AG20443 (cell line): ENCODE measurements at places on chromosomes 2 and 18.

- DNase-seq = peak; percentile 9
Observed at GRCh38 chr2:218893349-218894150, 12.9 kb downstream of the WNT10A start.

DNA sequence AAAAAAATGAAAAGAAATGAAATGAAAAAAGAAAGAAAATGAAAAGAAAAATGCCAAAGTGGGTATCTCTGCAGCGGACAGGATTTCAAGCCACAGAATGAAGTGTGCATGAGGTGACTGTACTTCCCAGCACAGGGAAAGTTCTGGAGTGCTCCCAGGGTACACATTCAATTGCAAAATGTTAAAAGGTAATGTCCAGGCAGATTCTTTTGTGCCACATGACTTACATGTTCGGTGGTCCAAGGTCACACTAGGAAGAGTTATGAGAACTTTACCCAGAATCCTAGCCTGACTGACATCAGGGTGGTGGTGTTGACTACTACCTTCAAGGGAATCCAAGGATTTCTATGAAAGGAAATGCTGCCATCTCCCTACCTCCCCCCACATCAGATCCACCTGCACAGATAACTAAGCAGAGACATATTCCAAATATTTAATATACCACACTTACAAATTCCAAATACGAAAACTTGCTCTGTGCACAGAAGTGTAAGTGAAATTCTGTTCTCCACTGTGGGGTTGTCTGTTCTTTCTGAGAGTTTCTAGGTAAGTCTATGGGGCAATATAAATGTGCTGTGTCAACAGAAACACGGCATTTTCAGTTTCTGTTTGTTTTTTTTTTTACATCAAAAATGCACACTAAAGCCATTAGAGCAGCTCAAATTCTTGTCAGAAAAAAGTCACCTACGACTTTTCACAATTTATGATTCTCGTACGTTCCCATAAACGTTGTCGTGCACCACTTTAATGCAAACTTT is 56.6 kb downstream of the CABYR start:
- no peak for DNase-seq

DNA sequence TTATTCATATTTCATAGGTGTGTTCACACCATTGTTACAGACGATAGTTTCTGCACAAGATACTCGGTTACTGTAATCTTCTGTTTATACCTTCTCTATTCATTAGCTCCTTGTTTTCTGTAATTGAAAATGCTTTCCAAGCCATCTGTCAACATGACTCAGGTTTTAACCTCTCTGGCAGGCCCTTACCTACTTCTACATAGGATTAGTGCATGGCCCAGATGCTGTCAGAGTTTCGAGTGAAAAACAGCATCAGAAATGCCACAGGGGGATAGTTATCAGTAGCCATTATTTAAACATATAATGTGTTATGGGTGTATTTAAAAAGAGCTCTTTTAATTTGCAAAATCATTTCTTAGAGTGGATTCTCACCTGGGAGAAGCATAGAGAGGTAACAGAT is 596.4 kb downstream of the FBXO15 start:
- DNase-seq = no peak

GRCh38 chr18:3654442-3655253 is 204.7 kb downstream of the TGIF1 start:
- DNase-seq = no peak

DNA sequence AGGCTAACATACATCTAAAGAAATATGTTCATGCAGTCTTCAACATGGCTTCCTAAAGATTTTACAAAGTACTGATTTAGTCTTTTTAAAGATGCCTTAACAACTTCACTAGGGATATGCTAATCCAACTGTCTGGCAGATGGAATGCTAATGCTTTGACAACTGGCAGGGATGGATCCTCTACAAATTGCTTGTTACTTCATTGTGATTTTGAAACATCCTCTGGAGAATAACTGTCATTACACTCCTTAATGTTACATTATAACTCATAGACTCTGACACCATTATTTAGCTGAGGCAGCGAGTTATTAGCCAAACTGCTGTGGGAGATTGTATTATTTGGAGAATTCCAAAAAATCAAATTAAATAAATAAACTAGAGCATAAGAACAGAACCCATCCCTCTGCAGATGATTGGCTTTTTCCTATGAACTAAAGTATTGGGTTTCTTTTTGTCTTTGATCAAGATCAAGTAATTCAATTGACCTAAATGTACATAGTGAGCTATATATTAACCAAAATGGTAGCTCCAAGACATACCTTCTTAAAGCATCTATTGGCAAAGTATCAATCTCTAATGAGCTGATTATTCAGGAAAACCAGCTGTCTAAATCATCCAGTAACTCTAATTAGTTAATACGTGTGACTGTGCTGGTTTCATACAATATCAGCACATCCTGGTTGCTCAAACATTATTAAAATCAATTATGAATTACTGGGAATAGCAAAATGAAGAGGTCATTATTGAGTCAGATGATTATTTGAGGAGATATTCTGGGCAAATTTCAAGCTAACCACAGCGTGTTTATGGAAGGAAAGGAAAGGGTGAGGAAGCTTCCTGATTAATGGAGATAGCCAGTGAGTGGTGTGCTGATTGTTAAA is 321.3 kb upstream of the TFPI start:
- no peak for DNase-seq

- DNase-seq = no peak
Observed at GRCh38 chr2:54914637-54915036, 135.6 kb downstream of the RTN4 start.

GRCh38 chr2:138581909-138582308 is 80.3 kb downstream of the SPOPL start:
- no peak for DNase-seq

- DNase-seq = no peak
Observed at GRCh38 chr2:216388046-216388884, 16.0 kb upstream of the MARCHF4 start.

DNA sequence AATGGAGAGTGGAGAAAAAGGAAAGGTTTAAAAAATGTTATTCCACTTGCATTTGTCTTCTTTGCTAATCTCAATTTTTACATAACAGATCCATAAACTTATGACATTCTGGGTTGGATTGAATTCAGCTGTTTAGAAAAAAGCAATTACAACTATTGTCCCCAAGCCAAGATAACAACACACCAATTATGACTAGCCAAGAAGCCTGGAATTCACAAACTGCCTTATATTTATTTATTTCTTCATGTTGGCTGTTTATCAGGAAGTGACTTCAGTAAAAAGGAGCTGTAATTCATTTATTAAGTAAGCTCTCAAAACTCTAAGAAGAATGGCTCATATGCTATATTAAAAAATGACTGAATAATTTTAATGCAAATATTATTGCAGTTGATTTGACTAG is 137.4 kb downstream of the CALCRL start:
- DNase-seq = peak; percentile 9

DNA sequence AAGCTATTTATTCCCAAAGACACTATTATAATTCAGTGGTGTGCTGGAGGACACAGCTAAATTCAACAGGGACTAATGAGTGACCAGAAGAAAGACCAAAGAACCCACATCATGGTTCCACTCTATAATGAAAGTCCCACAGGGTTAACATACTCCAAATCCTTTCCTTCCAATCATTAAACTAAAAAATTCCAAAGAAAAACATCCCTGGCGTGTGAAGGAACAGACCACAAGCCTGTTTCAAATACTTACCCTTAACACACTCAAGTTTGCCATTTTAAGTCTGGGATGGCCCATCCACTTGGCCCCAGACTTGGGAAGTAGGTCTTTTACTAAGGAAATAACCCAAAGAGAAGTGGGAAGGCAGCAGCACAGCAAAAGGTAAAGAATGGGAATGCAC is 150.1 kb upstream of the CCDC150 start:
- DNase-seq = peak; percentile 30

DNA sequence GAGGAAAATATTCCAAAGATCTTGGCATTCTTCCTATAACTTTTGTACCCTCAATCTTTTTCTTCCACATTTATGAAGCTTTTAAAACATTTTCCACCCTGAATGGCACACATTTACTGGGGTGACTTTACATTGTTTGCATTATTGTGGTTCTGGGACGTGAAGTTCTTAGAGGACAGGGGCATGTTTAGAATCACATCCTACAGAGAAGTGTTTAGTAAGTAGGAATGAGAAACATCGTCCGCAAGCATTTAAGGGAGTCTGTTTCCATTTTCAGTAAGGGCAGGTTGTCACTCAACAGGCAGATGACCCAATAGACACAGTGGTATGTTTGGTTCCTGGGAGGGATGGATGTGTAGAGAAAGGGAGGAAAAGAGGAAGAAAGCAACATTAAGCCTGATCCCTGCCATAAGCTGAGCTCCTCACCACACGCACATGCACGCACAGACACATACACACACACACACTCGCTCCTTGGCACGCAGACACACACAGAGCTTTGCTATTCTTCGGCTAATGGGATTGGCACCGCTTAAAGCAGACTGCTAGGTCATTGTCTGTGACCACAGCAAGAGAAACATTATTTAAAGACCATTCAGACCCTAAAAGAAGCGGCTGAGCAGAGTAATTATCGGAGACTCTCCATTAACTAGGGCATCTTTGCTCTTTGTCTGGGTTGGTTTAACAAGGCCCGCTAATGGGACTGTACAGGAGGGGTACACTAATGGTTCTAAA is 14.2 kb upstream of the PLEKHM3 start:
- no peak for DNase-seq

- no peak for DNase-seq
Observed at GRCh38 chr18:9135081-9135911, 1.3 kb upstream of the ANKRD12 start.

- DNase-seq = no peak
Observed at GRCh38 chr2:203971251-203971650, 34.7 kb downstream of the ICOS start.

- DNase-seq = no peak
Observed at GRCh38 chr2:128781585-128782385, 463.1 kb upstream of the HS6ST1 start.

GRCh38 chr2:106638043-106638442 is 150.9 kb downstream of the CD8B2 start:
- DNase-seq = peak; percentile 27

DNA sequence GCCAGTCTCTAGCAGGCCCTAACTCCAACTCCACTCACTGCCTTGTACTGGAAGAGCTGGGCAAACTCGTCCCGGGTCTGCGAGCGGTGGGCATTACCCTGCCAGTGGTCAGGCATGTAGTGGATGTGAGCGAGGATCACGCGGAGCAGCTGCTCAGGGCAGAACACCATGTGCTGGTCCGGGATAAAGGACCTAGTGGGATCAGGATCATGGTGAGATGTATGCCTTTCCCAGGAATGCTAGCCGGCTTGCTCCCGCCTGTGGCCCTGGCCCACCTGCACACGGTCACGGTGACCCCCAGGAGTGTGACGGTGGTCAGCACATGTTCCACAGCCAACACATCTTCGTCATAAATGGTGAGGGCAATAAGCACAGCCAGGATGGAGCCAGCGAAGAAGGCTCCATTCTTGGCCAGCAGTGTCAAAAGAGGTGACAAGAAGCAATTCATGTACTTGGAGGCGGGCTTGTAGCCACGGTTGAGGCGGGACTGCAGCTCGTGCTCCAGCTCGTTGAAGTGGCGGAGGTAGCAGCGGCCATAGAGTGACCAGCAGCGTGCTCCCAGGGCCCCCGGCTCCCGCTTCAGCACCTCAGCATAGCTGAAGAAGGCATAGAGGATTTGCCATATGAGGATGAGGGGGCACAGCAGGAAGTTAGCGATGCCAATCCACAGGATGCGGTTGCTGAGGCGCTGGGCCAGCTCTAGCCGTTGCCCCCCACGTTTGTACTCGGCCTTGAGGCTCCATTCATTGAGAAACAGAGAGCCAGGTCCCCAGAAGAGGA is 5.3 kb upstream of the ABCB6 start:
- DNase-seq = no peak

GRCh38 chr2:122261911-122262310 is 506.5 kb downstream of the TSN start:
- no peak for DNase-seq

- DNase-seq = no peak
Observed at GRCh38 chr2:85154048-85154753, 21.0 kb downstream of the TCF7L1 start.

- peak; percentile 74 for DNase-seq
Observed at GRCh38 chr2:148646231-148646559, 1.6 kb downstream of the EPC2 start.

DNA sequence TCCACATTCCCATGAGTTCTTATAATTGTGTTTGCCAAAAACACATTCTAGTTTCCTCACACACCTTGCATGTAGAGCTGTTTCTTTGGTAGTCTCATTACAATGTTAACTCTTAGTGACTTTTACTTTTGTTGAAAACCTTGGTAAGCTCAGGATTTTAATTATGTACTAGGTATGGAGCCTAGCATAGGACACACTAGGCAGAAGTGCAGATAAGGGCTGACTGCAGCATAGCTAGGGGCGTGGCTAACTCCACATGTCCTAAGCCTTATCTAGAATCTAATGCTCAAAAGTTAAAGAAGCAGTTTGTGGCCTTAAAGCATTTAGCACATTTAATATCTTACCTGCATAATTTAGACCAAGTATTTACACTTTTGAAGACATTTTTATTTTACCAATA is 153.7 kb upstream of the FBXO11 start:
- no peak for DNase-seq

DNA sequence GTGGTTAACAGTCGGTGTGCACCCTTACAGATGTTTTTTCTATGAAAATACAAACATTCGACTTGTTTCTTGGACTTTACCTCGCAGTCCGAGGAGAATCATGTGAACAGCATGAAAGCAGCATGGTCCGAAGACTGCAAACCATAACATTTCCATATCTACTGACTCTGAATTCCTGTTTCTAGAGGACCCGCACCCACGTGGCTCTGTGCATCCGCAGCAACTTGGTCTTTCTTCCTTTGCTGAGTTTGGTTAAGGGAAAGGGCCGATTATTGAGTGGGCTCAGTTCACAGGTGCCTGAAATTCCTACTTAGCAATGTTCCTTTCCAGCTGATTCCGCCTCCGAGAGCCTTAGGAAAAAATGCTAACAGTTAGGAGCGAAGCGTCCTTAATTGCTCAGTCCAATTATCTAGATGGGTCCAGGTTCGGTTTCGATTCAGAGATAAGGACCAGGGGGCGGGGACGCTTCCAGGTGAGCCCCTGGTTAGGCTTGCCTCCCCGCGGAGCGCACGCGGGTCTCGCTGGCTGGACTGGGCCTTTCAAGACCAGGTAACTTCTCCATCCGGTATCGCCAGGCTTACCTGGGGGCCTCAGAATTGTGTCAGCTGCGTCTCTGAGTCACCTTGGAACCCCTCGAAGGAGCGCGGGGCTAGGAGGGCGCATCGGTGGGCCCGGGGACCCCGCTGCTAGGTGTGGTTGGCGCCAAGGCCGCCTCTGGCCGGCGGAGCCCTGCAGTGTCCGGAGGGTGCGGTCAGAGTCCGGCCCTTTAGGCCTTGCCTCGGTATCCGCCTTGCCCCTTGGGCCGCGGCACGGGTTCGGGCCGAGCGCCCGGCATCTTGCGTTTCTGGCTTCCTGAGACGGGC is 1.1 kb upstream of the B3GNT2 start:
- peak; percentile 11 for DNase-seq

- no peak for DNase-seq
Observed at GRCh38 chr2:151204756-151205155, 56.9 kb downstream of the RBM43 start.
